ENCODE measurements at places on chromosomes 3 and 15.

- no peak for DNase-seq
These were observed 34.9 kb downstream of the RNU5B-1 start for GRCh38 chr15:65339416-65339815.

DNA sequence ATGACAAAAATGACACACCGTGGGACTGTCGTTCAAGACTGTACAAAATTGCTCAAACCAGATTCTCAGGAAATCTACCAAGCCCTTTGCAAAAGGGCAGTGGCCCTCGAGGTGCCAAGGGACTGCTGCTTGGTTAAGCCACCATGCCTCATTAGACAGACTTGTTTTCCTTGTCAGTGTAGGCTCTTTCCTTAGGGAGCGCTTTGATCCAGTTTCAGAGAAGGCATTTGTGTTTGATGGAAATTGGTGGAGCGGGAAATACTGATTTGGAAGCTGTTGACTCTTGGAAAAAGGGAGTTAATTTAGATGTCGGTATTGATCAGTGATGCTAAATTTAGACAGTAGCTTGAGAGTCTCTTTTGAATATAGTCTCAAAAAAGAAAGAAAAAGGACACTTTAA, 304.3 kb upstream of the UMPS start:
- no peak for DNase-seq

GRCh38 chr15:100733101-100733842, 130.9 kb downstream of the ASB7 start:
- no peak for DNase-seq

GRCh38 chr15:48313216-48313615, 18.0 kb upstream of the DUT start:
- DNase-seq = no peak

GRCh38 chr3:50617096-50617791, at the start of gene MAPKAPK3:
Gene MAPKAPK3 (plus strand): TSS chr3:50617151. CDS start chr3:50617566, 415 bp downstream.
- DNase-seq = peak; percentile 65

DNA sequence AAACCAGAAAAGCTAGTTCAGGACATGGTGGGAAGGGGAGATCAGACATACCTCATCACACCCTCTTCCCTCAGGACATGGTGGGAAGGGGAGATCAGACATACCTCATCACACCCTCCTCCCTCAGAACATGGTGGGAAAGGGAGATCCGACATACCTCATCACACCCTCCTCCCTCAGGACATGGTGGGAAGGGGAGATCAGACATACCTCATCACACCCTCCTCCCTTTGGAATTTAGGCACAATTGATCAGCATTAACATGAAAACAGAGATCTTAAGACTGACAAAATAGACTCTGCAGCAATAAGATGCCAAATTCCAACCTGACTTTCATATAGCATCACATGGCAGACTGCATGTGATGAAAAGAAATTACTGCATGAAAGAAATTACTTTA, 412.7 kb upstream of the ZNF717 start:
- no peak for DNase-seq

- DNase-seq = no peak
These were observed 435 bp downstream of the IL17RB start for GRCh38 chr3:53846851-53847155.

- no peak for DNase-seq
These were observed 50.7 kb upstream of the AGBL1 start for GRCh38 chr15:86028961-86029360.

- no peak for DNase-seq
These were observed 255.7 kb upstream of the TBL1XR1 start for GRCh38 chr3:177452831-177453450.

- DNase-seq = no peak
These were observed 248.7 kb upstream of the CBLB start for GRCh38 chr3:106117490-106117858.

DNA sequence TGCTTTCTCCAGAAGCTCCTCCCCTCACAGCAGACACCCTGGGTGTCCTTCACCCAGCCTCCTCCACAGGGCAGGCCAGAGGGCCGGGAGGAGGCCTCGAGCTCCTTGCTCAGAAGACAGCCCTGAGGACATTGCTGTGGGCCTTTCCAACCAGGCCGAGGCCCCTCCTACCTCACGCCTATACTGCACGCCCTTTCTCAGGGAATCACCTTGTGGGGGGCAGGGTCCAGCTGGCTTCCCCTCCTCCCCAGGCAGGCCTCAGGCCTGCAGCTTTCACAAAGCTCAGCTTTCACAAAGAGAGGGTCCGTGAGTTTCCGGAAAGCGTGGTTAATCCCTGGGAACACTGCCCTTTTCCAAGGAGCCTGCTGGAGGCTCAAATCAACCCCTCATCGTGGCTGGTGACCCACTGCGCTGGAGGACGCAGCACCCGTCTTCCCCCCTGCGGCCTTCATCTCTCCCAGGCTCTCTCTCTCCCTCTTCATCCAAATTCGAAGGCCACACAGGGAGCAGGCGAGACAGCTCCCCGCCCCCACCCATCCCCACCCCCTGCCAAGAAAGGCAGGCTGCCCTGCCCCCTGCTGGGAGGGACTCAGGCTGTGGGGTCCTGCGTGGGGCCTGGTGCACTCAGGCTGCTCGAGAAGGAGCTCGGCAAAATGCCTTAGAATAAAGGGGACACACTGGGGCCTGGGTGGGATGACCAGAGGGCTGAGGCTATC, 79.4 kb downstream of the OCA2 start:
- DNase-seq = peak; percentile 49

DNA sequence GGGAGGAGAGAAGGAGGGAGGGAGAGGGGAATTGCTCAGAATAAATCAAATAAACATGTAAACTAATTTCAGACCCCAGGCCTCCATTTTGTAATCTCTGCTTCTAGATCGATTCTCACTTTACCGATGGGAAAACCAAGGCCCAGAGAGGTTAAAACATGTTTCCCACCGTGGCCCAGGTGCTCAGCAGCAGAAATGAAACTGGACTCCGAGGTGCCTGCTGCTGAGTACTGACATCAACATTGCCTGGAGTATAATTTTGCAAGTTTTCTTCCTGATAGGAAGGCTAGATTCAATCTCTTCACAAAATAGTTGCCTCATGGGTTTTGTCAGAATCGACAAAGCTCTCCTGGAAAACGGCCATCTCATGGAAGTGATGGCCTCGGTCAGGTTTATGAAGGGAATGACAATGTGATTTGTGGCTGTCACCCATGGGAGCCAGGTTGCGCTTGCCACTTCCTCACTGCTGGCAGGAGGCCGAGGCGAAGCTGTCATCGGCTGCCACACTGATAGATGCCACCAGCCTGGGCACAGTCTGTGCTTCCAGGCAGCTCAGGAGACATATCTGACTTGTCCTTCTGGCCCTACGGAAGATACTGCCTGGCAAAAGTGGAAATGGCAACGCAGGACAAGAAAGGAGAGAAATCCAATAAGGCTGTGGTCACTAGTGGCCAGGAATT, 133.1 kb upstream of the LRRN1 start:
- peak; percentile 11 for DNase-seq

DNA sequence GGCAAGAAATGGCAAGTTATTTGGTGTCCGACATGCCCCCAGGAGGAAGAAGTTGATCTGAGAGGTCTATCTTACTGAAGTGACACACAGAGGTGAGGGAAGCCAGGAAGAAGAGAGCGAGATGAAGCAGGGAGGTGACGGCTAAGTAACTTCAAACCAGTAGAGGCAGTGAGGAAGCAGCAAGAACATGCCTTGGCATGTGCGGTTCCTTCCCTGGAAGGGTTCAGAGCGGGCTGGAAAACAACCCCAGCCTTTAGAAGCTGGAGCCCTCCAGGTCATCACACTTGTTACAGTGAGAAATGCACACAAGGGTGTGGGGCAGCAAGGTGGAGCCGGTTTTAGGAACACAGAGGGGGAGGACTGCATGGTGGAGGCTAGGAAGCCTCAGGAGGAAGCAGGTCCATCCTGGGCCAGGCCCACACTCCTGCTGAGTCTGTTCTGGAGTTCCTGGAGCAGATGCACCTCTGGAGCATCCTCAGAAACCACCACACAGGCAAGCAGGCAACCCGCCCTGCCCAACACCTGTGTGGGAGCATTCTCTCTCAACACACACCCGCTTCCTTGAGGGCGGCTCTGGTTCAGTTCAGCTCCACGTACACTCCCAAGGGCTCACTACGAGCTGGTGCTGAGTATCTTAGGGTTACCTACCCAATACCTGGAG, 47.1 kb downstream of the POC1A start:
- no peak for DNase-seq

DNA sequence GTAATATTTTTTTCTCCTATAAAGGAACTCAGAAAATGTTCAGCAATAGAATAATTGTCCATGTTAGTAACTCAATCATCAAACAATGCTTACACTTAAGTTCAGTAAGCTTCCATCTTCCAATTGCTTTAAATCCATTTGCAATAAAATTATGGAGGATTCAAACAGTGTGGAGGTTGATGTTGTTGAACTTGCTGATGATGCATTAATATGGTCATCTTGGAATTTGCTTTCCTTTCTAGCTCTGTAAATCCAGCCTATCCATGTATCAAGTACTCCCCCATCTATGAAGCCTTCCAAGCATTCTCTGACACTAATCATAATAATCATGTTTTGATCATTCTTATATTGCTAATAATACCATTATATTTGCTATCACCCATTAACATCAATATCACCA, 378.4 kb upstream of the CNTN3 start:
- no peak for DNase-seq

DNA sequence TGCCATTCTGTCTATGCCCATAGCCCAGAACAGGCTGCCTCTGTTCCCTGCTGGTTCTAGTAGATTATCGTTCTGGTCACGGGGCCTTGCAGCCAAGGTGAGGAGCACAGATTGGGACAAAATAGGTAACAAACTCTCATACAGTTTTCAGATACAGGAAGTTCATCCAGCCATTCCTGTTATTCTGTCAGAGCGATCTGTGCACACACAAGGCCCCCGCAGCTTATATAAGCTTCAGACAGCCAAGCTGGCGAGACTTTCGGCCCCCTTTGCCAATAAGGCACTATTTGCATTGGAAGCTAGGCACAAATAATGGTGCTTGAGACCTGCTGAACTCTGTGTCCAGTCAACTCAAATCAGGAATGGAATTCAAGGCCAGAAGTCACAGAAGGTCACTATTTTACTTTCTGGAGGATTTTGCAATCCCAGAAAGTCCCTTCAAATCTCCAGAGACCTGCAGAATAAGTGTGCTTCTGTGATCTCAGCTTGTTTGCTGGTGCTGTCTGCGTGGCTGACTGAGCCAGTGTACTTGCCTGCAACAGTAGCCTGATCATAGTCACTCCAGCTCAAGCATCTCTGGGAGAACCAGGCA, 69.4 kb downstream of the BFSP2 start:
- DNase-seq = peak; percentile 70

- no peak for DNase-seq
These were observed 341.1 kb upstream of the LRRC3B start for GRCh38 chr3:26281284-26281985.

DNA sequence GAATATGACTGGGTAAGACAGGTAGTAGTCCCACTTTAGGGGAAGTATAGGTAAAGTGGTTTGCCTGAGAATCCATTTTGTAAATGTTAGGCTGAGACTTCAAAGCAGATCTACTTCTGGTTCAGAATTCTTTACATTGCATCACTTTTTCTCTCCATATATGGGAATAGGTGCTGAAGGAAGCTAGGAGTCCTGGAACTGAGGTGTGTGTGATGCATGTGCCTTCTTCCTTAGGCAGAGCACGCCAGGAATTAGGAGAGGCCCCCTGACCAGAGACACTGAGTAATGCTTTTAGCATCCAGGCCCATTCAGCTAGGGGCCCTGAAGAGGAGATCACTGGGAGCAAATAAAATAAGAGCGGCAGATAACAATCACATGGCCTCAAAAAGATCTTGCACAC, 69.2 kb upstream of the DCP1A start:
- no peak for DNase-seq

GRCh38 chr15:58546635-58547627, 115.1 kb downstream of the LIPC start:
- no peak for DNase-seq

DNA sequence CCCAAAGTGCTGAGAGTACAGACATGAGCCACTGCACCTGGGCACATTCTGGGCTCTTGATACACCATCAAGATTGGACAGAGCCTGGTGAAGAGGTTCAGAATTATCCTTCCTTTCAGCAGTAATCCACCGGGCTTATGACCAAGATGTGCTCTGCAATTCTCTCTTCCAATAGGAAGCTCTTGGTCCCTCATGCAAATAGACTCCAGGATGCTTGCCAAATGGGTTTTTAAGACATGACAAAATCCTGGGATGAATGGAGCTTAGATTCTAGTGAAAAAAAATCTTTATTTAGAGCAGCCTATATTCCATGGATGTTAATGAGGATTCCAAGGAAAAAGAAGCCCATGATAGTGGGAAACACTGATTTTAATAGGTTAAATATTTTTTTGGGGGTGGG, 119.1 kb downstream of the SV2B start:
- no peak for DNase-seq

- no peak for DNase-seq
These were observed 7.2 kb upstream of the EOMES start for GRCh38 chr3:27729325-27729724.

DNA sequence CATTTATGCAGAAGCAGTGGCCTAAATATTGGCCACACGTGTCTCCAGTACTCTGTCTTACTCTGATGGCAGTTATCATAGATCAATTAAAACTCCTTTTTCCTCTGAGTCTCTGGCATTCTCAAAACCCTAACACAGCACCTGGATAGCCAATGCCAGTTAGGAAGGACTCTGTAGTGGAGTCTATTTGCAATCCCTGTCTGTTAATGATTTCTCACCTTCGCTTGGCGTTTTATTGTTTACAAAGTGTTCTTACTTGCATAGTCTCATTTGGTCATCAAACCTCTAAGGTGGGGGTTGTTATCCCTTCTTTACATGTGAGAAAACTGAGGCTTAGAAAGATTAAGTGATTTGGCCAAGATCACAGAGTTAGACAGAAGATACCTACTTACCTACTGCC, 258.8 kb downstream of the IL5RA start:
- DNase-seq = no peak

DNA sequence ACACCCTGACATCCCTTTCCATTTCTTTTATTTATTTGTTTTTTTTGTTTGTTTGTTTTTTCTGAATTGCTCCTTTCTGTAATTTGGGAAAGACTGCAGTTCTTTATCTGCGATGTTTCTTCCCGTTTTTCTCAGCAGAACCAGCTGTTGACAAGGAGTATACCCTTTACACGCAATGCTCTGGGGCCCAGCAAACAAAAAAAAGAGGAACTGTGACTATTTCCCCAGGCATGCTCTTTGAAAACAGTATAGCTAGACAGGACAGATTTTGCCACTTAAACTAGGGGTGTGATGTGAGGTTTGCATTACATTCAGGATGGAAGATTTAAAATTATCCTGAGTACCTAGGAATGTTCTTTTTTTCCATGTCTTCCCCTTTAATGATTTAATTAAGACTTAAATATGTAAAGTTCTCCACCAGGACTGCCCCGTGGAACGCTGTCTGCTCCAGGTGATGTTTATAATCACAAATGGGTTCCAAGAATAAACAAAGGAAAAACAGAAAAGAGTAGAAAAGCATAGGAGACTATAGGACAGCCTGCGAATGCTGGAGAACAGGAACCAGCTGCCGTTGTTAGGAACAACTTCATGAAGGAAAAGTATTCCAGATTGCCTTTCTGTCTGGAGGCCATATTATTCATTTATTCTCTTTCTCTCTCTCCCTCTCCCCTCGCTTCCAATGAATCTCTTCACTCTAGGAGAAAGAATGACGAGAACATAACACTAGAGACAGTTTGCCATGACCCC, 43.3 kb downstream of the TGFBR2 start:
- DNase-seq = no peak

GRCh38 chr3:123920868-123921267, 36.7 kb upstream of the MYLK start:
- no peak for DNase-seq

All from upper lobe of left lung (tissue), 6 donors.